Ecto neural progenitor cell (in vitro differentiated cells): ENCODE measurements at places on chromosomes 3 and 15.

- no peak for DNase-seq
These were observed 79.9 kb downstream of the IGF1R start for GRCh38 chr15:98728082-98728810.

- no peak for DNase-seq
These were observed 104.3 kb upstream of the FRMD4B start for GRCh38 chr3:69490235-69490634.

- peak; percentile 53 for DNase-seq
These were observed 31.5 kb upstream of the TFDP2 start for GRCh38 chr3:142180761-142181362.

DNA sequence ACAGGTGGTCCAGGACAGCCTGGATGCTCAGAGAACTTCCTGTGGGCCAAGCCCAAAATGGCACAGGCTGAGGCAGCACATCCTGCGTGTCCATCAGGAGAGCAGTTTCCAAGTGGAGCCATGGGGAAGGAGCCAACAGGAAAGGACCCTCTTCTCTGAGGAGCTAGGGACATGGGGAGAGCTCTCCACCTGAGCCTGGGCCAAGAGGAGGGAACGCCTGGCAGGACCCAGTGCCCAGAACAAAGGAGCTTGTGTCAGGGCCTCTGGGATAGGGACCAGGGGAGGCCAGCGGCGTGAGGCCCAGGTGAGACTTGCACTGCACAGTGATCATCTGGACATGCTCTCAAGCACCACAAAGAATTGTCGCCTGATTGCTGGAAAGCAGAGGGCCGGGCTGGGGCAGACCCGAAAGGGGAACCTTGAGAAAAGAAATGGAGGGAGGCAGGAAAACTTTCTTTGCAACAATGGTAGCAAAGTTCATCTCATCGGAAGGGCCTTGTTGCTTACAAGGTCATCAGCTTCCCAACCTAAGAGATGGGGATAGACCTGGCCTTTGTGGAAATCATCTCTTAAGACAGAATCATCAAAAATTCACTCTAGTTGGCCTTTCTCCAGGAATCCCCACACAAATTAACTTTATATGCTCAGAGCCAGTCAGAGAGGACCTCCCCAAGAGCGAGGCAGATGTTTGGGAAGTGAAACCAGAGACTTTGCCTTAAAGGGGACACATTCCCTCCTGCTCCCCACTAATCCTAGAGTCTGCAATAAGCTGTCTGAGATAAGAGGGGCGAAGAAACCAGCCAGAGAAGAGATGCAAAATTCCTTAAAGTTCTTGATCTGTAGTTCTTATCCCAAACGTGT lies 47.7 kb upstream of the HES1 start:
- DNase-seq, result no peak

GRCh38 chr15:42072141-42072685 lies 22.1 kb downstream of the PLA2G4D start:
- peak; percentile 28 for DNase-seq

DNA sequence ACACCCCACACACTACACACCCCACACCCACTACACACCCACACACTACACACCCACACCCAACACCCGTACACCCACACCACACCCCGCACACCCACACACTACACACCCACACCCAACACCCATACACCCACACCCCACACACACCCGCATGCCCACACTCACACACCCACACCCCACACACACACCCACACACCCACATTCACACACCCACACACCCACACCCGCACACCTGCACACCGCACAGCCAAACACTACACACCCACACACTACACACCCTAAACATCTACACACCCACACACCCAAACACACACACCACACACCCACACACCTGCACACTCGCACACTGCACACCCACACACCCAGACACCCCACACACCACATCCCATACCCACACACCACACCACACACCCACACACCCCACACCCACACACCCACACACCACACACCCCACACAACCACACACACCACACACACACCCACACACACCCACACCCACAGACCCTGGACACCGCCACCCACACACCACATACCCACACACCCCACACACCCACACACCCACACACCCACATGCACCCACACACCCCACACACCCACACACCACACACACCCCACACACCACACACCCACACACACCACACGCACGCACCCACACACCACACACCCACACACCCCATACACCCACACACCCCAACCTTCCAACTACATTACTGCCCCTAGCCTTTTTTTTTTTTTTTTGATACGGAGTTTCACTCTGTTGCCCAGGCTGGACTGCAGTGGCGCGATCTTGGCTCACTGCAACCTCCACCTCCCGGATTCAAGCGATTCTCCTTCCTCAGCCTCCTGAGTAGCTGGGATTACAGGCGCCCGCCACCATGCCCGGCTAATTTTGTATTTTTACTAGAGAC lies 16.9 kb downstream of the CEP19 start:
- no peak for DNase-seq

DNA sequence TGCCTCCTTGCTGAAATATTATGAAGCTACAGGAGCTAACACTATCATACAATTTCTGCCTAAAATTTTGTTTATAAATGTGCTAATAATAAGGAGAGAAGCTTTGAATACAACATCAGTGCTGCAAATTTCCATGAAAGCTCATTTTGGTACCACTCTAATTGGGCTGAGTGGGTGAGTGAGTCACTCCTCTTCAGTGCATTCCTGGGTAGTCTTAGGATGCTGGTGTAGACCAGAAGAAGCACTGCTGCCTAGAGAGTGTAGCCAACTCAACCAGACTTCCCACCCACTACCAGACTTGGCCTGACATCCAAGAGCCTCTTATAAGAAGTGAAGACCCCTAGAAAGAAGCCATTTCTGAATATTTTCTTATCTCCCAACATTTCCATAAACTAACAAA lies 32.5 kb upstream of the CCDC54 start:
- DNase-seq, result no peak

GRCh38 chr3:192410684-192410960 lies 316.7 kb downstream of the FGF12 start:
- no peak for DNase-seq

DNA sequence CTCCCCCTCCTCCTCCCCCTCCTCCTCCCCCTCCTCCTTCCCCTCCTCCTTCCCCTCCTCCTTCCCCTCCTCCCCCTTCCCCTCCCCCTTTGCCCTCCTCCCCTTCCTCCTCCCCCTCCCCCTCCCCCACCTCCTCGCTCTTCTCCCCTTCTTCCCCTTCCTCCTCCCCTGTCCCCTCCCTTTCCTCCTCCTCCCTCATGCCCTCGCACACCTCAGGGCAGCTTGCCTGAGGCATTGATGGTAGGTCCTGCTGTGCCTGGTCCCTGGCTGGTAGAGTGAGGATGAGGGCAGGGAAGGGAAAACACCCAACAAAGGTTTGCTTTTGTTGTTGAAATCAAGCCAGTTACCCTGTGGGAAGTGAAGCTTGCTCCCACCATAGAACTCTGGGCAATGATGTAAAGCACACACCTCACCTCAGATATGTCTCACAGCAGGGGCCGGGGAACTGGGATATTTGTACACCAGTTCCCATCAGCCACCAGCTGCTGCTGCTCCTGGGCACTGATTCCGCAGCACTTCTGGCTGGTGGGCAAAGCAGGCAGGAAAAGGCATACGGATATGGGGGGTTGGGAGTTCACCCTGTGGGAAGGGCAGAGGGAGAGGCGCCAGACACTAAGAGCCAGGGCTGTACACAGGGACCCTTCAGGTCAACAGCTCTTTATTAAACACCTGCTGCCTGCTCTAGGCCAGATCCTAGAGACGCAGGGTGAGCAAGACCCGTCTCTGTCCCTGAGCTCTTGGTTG lies 13.8 kb downstream of the ISG20 start:
- peak; percentile 44 for DNase-seq

DNA sequence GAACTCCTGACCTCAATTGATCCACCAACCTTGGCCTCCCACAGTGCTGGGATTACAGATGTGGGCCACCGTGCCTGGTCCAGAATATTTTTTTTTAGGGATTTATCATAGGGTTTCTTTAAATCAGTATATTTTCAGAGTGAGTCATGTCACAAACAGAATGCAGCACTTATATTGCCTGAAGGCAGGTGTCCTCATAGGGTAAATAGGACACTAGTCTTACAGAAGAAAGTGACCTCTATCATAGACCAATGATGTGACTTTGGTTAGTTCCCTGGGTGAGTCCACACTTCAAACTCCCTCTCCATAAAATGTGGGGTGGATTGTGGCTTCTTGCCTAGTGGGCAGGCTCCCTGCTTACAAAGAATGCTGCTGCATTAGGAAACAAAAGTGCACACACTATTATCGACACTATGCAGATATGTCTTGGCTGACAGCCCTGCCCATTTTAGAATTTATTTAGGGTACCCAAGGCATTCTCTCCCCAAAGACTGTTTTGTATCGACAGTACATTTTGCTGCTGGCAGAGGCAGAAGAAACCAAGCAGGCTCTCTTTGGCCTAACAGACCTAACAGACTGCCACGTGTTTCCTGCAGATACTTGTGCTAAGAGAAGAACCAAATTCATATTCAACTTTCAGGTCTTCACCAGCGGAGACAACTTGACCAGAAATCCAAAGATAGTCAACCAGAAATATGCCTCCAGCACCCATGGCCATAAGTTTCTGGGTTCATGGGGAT lies 125.0 kb downstream of the MOBP start:
- DNase-seq, result no peak

GRCh38 chr15:70059476-70060213 lies 38.1 kb downstream of the TLE3 start:
- no peak for DNase-seq

DNA sequence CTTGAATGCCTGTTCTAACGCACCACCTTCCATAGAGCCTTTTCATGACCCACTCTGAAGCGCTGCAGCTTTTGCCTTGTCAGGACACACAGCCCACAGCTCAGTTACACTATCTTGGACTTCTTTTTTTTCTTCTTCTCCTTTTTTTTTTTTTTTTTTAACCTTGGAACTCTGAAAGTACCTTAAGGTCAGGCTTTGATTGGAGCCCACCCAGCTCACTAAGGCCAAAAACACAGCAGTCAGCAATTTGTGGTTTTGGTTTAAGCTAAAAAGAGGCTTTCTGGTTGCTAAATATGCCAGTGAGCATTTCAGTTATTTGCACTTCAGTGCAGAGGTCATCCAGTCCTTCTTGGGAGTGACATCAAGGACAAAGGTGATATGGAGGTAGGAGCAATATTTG lies 1.7 kb downstream of the SLC25A20 start:
- no peak for DNase-seq

- DNase-seq, result no peak
These were observed 260.2 kb downstream of the KLF13 start for GRCh38 chr15:31586841-31587240.

DNA sequence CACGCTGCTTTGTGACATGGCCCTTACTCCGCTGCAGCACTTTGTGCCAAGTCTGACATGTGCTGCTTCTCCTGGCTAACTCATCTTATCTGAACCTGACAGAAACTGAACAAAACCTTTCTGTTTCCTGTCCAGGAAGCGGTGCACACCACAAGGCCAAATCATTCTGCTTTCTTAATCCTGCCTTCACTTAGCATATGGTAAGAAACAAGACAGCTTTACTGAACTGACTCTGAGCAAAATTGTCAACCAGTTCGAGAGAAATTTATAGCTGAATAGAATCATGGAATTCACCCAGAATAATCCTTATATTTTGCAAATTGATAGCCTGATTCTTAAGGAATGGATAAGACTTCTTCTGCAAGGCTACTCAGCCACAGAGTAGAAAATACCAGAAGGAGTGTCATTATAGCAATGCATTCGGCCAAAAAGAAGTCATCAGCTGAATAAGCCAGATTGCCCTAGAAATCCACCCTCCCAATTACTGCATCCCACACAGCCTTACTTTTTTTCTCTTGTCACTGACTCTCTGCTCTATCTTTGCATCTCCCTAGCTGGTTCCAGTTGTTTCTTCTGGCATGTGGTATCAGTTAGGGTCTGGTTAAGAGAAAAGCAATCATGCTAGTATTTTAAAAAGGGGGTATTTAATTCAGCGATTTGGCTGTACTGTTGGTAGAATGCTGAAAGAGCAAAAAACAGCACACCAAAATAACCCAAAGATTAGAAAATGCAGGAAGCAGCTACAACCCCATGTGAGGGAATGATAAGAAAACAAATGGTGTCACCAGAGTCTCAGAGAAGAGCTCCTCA lies 41.6 kb upstream of the STRIT1 start:
- DNase-seq, result no peak

- DNase-seq, result no peak
These were observed 33.6 kb downstream of the TRIM42 start for GRCh38 chr3:140711390-140712035.

DNA sequence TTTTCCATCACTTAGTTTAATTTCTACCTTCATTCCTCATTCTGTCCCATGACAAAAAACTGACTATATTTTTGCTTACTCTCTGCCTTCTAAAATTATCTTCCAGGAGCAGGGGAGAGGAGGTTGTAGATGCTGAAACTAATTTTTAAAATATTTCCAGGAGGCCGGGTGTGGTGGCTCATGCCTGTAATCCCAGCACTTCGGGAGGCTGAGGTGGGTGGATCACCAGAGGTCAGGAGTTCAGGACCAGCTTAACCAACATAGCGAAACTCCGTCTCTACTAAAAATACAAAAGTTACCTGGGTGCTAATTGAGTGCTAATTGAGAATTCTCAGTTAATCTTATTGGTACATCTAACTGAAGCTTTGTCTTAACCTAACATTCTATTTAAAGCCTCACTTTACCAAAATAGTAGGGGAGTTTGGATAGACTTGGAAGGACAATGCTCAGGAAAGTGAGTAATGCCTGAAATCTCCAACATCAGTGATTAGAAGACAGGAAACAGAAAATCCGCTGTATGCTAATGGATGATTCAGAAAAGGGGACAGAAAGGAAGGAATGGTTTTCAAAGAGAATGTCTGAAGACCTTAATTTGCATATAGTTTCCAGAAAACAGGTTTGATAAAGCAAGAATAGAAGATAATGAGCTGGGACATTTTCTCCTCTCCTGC lies 336.1 kb downstream of the GBE1 start:
- DNase-seq, result no peak

DNA sequence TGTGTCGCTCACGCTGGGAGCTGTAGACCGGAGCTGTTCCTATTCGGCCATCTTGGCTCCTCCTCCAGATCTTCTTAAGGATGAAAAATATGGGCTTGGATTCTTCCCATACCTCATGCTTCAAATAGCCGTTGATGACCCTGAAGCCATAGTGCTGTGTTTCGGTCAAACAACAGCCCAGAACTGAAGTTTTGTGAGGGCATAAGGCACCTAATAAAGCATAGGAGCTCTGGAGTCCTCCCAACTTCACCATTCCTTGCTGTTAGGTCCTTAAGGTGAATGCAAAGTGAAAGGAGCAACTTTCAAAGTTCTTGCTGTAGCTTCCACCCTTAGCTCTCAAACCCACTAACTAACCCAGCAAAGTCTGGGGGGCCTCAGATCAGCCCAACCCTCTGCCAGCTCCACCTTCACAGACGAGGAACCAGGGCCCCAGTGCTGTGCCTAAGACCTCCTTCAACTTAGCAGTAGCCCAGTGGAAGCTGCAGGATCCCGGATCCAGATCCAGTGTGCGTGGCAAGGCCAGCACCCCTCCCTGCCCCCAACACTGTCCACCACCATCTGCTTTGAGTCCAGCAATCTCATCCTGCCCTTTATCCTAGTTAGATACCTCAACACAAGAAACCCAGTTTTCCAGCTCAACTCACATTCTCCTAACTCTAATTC lies at the start of gene GRK7:
GRK7 (plus strand) TSS at position 321 of the 663 bp plus-strand sequence. CDS start 14,877 bp downstream, outside the sequence.
- DNase-seq, result no peak

- DNase-seq, result no peak
These were observed 238.7 kb downstream of the CHST2 start for GRCh38 chr3:143358155-143358792.

- no peak for DNase-seq
These were observed 55.3 kb downstream of the SLC28A2 start for GRCh38 chr15:45307230-45307924.

GRCh38 chr3:63354160-63354559 lies 76.1 kb downstream of the SYNPR start:
- no peak for DNase-seq
